Nephron progenitor cell (in vitro differentiated cells): ENCODE measurements at places on chromosomes 3 and 15.
A peak's percentile ranks its signal among the peaks of the same experiment; 100 is the strongest.

DNA sequence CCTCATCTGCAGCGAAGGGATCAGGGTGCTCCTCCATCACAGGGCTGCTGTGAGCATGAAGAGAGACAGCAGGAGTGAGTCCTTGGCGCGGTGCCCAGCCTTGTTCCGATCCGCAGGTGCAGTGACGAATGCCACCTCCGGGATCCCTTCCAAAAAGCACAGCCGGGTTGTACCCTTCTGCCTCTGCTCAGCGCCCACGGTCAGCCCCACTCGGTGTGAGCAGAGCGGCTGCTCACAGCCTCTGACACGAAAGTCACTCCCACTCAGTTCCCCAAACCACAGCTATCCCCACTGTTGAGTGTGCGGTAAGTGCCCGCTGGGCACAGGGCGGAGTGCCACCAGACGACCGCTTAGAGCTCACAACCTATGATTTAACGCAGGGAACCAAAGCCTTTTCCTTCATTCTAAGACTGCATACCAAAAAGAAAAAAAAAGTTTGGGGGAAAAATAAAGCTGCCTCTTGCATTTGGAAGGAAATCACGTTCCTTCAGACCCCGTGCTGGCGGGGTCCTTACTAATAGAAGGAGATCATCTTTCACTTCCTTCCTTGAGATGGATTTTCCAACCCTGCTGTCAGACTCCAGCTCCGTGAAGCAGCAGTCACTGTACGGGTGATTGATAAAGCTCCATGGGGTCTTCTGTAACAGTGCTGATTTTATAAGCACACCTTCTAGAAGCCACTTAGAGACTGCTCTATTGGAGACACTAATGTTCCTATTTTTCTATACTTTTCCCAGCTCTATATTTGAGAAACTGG lies 34.7 kb upstream of the TUBGCP5 start:
- no peak for DNase-seq

DNA sequence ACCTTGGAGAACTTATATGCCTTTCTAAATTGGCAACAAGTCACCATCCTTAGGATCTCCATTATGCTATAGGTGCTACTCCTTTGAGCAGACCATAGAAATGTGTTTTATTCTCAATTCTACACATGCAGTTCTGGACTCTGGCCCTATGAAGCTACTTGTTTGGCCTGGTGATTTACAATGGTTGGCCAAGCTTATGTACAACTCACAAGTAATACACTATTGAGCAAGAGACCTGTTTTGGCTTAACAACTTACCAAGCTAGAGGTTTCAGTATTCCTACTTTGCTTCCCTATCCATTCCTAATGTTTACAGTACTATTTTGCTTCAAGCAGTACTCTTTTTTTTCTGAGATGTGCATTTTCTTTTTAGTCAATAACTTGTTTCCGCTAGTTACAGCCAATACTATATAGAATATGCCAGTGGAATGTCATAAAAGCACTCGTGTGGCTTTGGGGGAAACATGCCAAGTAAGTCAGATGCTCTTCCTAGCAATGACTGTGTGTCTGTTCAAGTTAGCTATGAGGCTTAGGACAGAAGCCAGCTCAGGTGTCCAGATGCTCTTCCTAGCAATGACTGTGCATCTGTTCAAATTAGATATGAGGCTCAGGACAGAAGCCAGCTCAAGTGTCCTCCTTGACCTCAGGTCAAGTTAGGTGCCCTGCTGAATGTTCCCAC lies 174.9 kb upstream of the SEMA6D start:
- DNase-seq, result no peak

DNA sequence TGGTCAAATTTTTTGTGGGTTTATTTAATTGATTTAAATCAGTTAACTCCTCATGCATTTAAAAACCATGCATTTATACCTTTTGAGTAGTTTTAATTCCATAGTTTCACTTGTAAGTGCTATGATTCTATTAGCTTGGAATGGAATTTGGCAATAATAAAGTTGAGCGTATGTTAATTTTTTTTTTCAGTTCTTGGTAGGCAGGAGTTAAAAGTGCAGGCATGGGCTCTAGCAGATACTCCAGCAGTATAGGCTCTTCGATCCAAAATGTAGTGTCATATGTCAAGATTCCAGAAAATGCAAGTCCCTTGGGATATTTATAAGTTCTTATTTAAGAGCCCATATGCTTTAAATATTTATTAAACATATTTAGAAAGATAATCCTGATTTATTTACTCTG lies 70.3 kb downstream of the LYSMD4 start:
- no peak for DNase-seq

DNA sequence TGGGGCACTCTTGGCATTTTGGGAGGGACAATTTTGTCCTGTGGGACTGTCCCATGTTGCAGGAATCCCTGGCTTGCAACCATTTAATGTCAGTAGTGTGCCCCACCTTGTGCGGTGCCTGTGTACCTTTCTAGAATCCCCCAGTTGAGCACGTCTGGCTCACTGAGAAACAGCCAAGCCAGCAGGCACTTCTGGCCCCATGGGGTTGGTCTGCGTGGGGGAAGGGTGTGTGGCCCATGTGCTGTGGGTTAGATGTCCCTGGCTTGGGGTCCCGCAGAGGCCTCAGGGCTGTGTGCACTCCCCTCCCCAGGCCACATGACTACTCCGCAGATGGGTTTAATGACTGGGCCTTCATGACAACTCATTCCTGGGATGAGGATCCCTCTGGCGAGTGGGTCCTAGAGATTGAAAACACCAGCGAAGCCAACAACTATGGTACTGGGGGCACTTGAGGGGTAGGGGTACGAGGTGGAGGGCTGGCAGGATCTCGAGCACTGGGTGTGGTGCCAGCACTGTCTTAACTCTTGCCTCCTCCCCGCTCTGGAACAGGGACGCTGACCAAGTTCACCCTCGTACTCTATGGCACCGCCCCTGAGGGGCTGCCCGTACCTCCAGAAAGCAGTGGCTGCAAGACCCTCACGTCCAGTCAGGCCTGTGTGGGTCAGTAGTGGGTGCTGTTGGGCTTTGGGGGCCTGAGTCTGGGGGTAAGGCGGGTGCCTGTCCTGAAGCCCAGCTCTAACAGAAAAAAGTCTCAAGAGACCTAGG lies 3.7 kb upstream of the FES start:
- no peak for DNase-seq

- DNase-seq, result no peak
These were observed 124.2 kb downstream of the ASB7 start for GRCh38 chr15:100726421-100727190.

GRCh38 chr3:72003936-72004335 lies 219.0 kb upstream of the PROK2 start:
- DNase-seq, result no peak

DNA sequence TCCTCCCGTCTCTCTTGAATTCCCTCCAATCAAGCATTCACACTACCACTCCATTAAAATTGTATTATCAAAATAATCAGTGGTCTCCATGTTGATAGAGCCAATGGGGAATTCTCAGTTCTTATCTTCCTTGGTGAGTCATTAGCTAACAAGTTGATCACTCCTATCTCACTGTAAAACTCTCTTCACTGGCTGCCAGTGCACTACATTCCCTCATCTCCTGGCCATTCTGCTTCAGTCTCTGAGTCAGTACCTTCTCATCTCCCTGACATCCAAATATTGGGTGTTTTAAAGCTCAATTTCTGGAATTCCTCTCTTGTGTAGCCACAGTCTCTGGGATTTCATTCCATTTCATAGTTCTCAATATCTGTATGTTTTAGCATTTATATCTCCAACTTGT lies 175.2 kb downstream of the ALDH1A2 start:
- DNase-seq, result no peak

DNA sequence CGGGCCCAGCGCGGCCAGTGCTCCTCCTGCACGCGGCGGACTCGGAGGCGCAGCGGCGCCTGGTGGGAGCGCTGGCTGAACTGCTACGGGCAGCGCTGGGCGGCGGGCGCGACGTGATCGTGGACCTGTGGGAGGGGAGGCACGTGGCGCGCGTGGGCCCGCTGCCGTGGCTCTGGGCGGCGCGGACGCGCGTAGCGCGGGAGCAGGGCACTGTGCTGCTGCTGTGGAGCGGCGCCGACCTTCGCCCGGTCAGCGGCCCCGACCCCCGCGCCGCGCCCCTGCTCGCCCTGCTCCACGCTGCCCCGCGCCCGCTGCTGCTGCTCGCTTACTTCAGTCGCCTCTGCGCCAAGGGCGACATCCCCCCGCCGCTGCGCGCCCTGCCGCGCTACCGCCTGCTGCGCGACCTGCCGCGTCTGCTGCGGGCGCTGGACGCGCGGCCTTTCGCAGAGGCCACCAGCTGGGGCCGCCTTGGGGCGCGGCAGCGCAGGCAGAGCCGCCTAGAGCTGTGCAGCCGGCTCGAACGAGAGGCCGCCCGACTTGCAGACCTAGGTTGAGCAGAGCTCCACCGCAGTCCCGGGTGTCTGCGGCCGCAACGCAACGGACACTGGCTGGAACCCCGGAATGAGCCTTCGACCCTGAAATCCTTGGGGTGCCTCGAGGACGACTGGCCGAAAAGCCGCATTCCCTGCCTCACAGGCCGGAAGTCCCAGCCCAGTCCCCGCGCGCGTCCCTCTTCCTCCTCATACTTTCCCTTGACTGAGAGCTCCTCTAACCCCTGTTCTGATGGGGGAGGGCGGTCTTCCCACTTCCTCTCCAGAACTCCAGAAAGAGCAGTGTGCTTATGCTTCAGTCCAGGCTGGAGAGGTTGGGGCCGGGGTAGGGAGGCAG lies 1.4 kb upstream of the IL17RC start:
- peak; percentile 72 for DNase-seq

GRCh38 chr15:72492733-72493132 lies 18.6 kb downstream of the ARIH1 start:
- no peak for DNase-seq

GRCh38 chr3:138433892-138434275 lies 532 bp upstream of the ESYT3 start:
- no peak for DNase-seq

GRCh38 chr15:40487816-40488682 lies 17.3 kb downstream of the CHST14 start:
- no peak for DNase-seq

DNA sequence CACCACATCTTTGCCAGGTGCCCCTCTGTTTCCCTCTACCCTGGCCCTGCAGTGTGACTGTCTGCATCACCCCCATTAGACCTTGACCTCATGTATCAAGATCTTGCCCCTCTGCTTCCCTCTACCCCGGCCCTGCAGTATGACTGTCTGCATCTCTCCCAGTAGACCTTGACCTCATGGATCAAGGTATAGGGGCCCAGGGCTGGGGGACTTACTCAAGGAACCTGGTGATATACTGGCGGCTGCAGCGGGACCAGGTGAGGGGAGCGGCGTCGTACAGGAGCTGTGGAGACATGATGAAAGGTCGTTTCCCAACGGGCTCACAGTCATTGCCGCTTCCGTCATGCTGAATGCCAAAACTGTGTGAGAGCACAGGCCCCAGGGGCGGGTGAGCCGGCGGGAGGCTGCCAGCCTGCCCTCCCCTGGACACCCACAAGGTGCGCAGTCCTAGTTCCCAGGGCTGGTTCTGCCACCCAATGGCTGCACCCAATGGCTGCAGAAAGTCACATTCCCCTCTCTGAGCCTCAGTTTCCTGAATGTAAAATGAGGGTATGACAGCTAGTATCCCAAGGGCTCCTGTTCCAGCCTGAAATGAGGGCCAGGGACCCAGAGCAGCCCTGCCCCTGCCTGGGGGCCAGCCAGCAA lies 23.1 kb downstream of the ADAMTS7 start:
- no peak for DNase-seq

- DNase-seq, result no peak
These were observed 777.1 kb upstream of the GOLIM4 start for GRCh38 chr3:168872826-168873225.

GRCh38 chr3:39191111-39191510 lies 1.3 kb downstream of the XIRP1 start:
- DNase-seq, result no peak

DNA sequence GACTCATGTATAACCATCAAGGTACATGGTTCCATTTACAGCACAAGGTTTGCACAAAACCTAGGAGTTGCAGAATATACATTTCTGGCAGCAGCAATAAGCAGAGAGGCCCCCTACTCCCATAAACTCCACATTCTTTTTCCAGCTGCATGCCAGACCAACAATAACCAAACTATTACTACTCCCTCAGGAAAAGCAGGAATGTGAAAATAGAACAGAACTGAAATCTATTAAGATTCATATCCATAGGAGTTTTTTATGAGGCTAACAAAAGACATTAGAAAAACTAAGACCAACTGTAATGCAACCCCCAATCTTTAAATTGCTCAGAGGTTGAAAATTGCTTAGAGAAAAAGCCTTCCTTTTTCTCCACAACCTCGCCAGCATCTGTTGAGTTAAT lies 27.6 kb upstream of the TOP2B start:
- no peak for DNase-seq

DNA sequence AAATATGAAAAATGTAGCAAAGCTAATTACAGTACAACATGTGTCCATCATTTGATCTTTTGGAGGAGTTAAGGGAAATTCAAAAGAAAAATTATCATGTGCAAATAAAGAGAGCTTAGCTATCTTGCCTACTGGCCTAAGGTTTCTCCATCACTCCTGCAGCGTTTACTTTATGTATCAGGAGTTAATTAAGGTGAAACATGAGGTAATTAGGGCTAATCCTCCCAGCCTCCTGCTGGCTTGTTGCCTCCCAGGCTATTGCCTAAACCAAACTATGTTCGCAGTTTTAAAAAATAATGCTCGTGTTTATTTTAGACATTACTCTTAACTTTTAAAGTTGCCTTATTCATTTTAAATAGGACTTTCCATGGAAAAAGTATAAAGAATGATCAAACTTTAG lies 367.5 kb downstream of the ROBO2 start:
- DNase-seq, result no peak

- no peak for DNase-seq
These were observed 776.5 kb downstream of the ROBO2 start for GRCh38 chr3:77816366-77816765.

DNA sequence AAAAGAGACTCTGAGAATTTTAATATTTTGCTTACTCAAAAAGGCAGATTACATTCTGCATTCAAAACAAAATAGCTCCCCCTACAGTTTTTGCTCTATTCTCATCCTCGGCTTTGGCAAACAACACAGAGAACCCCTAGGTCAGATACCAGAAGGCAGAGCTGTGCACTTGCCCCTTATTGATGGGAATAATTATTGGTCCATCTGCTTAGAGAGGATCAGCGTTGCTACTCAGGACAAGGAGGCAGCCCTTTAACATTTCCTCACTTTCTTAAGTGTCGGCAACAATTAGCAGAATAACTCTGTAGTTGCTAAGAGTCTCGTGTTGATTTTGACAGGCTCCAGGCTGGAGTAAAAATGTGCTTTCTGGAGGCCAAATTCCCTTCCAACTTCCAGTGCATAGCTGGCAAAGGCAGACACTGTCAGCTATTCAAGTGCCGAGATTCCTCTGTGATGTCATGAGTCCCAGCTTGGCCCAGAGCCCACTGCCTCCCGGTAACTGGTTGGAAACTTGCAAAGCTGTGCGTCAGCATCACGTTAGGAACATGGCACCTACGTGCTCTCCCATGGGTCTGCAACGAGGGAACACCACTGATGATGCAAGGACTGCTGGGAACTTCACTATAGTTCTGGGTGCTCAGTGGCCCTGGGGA lies 482.7 kb upstream of the ADAMTS9 start:
- DNase-seq, result no peak

- DNase-seq, result no peak
These were observed 130.8 kb downstream of the UACA start for GRCh38 chr15:70632491-70633102.

- no peak for DNase-seq
These were observed 60.3 kb upstream of the FNDC3B start for GRCh38 chr3:171979081-171979480.

GRCh38 chr3:54622678-54623077 lies 305.2 kb downstream of the LRTM1 start:
- no peak for DNase-seq

GRCh38 chr3:138289701-138290100 lies 40.0 kb downstream of the NME9 start:
- no peak for DNase-seq

GRCh38 chr3:126216416-126216815 lies 36.0 kb upstream of the ALDH1L1 start:
- no peak for DNase-seq

- no peak for DNase-seq
These were observed 53.8 kb downstream of the BCHE start for GRCh38 chr3:165783383-165783782.
